ENCODE measurements at places on chromosomes 1 and 21.

GRCh38 chr1:65207317-65207716 lies 59.3 kb downstream of the AK4 start:
- DNase-seq = no peak

- DNase-seq = no peak
Observed at GRCh38 chr1:153649863-153650235, 8.7 kb upstream of the SNAPIN start.

DNA sequence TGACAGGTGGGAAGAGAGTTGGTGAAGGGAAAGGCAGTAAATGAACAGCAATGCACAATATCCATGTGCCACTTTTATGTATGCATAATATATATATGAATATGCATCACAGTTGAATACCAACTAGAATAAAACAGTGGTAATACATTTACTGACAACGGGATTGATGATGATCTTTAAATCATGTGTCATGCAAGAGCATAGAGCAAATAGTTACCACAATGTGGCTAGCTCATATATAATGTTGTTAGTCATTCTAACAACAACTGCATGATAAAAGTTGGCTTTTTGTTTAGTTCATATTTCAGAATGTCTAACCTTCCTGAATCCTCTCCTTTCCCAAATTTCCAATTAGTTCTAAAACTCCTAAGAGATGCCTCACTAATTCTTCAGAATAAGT lies 46.4 kb downstream of the GORAB start:
- no peak for DNase-seq

DNA sequence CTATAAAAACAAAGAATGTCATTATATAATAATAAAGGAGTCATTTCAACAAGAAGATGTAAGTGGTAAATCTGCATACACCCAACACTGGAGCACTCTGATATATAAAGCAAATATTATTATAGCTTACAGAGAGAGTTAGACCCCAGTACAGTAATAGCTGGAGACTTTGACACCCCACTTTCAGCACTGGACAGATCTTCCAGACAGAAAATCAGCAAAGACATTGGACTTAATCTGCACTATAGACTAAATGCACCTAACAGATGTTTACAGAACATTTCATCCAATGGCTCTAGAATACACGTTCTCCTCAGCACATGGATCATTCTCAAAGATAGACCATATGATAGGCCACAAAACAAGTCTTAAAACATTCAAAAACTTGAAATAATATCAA lies 20.0 kb upstream of the KCNH1 start:
- DNase-seq = no peak

DNA sequence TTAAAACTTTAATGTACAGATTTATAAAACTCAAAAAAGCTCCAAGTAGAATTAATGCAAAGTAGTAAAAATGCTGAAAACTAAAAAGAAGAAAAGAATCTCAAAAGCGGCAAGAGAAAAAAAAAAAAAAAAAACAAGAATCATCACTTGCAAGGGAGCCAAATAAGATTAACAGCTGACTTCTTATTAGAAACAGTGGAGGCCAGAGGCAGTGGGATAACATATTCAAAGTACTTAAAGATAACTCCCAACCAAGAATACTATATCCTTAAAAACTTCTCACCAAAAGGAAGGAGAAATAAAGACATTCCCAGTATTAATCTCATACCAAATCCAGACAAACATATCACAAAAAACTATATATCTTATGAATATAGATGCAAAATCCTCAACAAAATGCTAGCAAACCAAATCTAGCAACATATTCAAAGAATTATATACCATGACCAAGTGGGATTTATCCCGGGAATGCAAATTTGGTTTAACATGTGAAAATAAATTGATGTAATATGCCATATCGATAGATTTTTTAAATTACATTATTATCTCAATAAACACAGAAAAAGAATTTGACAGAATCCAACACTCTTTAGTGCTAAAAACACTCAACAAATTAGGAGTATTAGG lies 62.7 kb downstream of the CAMK2N1 start:
- DNase-seq = no peak

DNA sequence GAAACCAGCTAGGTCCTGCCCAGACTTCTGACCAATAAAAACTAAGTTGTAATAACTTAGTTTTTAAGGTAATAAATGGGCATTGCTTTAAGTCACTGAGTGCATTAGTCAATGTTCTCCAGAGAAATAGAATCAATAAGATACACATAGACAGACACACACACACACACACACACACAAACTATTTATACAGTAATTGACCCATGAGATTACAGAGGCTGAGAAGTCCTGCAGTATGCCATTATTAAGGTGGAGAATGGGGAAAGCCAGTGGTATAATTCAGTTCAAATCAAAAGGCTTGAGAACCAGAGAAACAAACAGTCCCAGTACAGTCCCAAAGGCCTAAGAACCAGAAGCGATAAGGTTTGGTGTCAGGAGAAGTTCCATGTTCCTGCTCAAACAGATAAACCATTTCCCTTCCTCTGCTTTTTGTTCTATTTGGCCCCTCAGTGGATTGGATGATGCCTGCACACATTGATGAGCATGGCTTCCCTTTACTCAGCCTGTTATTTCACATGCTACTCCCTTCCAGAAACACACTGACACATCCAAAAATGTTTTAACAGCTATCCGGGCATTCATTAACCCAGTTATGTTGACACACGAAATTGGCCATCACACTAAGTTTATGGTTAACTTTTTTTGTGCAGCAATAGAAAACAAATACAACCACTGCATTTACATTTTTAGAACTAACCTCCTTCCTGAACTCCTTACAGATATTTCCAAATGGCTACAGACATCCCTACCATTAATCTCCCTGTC lies 828.2 kb upstream of the NCAM2 start:
- DNase-seq = no peak

DNA sequence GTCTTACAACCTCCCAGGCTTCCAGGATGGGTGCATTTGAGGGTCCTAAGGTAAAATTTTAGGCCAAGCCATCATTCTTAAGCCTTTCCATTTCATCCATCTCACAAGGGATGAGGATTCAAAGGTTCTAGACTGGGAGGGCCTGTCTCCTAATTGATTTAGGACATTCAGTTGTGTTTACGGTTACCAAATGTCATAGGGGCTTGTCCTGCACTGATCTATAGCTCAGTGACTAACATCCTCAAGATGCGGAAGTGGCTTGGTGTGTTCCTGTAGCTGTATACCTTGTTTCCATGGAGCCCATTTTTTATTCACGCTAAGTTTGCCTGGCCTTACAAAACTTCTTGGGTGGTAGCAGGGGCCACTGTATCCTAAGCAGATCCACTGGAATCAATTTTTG lies 52.8 kb downstream of the DUSP10 start:
- DNase-seq = no peak

DNA sequence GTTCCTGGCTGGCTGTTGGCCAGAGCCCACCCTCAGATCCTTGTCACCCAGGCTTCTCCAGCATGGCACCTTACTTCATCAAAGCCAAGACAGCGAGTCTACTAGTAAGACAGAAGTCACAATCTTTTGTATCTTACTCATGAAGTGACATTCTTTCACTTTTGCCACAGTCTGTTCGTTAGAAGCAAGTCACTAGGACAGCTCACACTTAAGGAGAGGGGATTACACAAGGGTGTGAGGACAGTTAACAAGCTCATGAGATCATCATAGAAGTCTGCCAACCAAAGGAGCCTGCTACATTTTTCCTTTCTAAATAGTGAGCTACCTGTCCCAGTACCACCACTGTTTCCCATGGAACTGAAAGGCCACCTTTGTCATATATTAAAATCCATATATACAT lies 61.5 kb downstream of the PACC1 start:
- no peak for DNase-seq

DNA sequence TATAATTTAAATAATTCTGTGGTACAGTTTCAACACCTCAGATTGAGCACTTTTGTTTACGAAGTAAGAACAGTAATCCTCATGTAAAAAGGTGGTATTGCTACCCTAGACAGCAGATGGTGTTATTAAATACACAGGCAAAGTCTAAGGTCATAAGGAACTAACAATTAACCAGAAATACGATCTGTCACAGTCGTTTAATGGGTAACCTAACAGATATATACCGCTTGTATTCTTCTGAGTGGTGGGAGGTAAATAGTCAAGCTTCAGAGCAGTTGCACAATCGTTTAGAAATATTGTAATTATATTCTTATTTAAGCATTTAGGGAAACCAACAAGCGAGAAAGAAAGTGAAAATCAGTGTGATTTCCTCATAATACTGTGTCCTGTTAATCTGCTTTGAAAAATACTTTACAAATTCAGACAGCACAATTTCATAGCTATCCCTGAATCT lies 9.8 kb upstream of the IRF2BP2 start:
- DNase-seq = no peak

All from Karpas-422 (cell line).